ENCODE measurements at places on chromosomes 3 and 15.

DNA sequence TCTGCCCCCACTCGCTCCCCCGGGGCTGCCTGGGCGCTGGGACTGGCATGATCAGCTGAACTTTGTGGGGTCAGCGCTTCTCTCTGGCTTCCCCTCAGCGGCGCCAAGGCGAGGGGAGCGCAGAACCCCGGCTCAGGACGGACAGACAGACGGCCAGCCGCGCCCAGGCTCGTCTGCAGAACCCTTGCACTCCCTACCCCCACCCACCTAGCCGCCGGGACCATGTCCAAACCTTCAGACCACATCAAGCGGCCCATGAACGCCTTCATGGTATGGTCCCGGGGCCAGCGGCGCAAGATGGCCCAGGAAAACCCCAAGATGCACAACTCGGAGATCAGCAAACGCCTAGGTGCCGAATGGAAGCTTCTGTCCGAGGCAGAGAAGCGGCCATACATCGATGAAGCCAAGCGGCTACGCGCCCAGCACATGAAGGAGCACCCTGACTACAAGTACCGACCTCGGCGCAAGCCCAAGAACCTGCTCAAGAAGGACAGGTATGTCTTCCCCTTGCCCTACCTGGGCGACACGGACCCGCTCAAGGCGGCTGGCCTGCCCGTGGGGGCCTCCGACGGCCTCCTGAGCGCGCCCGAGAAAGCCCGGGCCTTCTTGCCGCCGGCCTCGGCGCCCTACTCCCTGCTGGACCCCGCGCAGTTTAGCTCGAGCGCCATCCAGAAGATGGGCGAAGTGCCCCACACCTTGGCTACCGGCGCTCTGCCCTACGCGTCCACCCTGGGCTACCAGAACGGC is 621 bp downstream of the SOX14 start:
- DNase-seq: no peak

GRCh38 chr3:79480746-79481145 is 287.1 kb downstream of the ROBO1 start:
- no peak for DNase-seq

DNA sequence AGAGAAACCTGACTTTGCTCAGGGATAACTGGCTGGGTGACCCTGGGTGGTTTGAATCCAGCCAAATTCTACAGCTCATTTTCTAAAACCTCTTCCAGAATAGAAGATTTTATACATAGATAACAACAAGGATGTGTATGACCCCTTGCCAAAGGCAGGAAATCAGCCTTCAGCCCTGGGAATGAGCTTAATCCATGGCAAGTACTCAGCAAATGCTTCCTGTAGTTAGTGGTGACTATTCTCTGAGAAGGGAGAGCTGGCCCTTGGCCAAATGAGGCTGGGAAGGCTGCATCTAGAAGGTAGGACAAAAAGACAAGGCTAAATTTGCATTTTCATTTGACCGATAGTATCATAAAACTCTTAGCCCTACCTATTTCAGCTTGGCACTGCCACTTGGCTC is 4.6 kb upstream of the HACD3 start:
- DNase-seq: no peak

DNA sequence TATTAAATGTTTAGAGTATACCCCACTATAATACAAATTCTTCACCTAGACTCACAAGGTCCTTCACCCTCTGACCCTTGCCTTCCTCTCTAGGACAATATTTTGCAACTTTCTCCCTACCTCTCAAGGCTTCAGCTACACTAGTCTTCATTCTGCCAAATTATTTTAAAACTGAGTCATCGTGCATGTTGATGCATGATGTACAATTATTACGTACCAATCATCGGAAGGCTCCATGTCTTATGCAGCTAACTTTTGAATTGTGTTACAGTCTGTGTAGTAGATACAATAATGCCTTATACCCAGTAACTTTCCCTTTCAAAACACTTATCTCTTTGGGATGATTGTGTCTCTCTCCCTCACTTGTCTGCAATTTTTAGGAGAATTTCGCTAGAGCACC is 98.5 kb upstream of the ROBO2 start:
- no peak for DNase-seq

DNA sequence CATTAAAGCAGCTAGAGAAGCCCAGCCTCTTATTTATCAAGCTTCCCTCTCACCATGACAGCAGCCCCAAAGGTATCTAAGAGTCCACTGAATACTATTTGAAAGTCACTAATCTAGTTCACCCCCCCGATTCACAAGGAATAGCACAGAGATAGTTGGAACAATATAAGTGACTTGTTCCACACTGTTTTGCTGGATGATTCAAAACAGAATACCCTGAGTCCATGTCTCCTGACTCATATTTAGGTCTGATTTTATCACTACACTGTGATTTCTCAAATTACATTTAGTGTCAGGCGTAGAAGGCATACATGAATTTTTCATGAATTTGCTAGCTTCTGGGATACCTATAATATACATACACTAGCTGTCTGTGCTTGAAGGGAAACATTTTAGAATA is 18.7 kb upstream of the EOGT start:
- no peak for DNase-seq

- DNase-seq: no peak
Measured at GRCh38 chr15:88803241-88803919, at the start of gene ACAN. TSS of gene ACAN (plus strand) at chr15:88803436. CDS start at chr15:88836207, 32,771 bp downstream.

- no peak for DNase-seq
Measured at GRCh38 chr3:143731320-143731719, 116.9 kb downstream of the SLC9A9 start.

Data from stimulated activated CD4-positive, alpha-beta T cell treated with anti-CD3 and anti-CD28 coated beads, Interleukin-12 subunit alpha, Interleukin-12 subunit beta, amount 100 ng/mL, for 48 hours (primary cell).